ENCODE measurements at places on chromosomes 11 and 22.

DNA sequence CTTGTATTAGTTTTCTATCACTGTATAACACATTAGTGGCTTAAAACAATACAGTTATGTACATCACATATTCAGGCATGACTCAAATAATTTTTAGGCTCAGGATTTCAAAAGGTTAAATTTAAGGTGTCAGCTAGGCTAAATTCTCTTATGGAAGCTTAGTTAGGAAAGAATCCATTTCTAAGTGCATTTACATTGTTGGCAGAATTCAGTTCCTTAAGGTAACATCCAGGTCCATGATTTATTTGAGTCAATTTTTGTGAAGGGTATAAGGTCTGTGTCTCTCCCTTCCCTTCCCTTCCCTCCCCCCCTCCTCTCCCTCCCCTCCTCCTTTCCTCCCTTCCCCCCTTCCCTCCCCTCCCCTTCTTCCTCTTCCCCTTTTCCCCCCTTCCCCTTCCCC lies 399.0 kb upstream of the CNTN5 start:
- no peak for DNase-seq

GRCh38 chr11:60111793-60112192 lies 23.3 kb downstream of the MS4A2 start:
- no peak for DNase-seq

DNA sequence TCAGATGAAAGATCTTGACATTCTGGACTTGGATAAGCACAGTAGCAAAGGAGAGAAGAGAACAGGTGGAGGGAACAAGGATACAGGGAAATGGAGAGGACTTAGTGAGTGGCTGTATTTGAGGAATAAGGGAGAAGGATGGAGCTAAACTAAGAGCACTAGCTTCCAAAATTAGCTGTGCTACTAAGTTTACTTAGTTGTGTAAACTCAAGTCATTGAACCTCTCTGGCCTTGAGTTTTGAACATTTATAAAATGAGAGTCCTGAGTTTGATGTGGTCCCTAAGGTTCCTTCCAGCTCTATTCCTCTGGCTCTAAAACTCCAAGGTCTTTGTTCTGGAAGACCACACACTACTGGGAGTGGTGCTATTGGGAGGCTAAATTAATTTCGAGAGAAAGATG lies 100.7 kb downstream of the TRIM44 start:
- DNase-seq = no peak

- no peak for DNase-seq
Observed at GRCh38 chr11:115874843-115875242, 370.6 kb upstream of the CADM1 start.

DNA sequence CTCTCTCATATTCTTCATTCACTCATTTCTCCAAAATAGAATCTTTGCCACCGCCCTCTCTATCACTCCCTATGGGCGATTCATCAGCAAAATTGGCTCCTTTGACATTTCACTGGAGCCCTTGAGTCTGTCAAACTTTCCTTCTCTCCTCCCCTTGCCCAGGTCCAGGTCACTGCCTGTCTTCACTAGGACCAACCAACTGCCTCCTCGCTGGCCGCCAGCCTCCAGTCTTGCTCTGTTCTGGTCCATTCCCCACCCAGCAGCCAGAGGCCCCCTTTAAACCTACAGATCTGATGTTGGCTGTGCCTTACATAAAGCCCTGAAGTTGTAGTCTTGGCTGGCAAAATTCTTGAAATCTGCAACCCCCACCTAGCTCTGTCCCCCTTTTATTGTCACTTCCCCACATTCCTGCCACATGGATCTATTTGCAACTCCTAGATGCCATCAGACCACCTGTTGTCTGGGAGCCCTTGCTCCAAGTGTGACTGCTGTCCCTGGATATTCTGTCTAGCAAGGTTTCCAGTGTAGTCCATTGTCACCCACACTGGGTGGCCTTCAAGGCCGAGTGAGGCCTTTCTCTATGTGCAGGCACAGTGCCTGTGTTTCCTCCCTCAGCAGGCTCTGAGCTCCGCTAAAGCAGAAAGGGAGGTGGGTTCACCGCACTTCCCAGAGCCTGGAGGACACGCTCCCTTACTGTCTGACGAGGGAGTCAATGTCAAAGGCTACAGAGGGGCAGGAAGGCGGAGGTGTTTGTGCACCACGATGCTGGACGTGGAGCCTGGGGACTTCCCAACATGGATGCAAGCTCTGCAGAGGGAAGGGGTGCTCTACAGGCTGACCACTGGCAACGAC lies 25.5 kb downstream of the MYEOV start:
- no peak for DNase-seq

DNA sequence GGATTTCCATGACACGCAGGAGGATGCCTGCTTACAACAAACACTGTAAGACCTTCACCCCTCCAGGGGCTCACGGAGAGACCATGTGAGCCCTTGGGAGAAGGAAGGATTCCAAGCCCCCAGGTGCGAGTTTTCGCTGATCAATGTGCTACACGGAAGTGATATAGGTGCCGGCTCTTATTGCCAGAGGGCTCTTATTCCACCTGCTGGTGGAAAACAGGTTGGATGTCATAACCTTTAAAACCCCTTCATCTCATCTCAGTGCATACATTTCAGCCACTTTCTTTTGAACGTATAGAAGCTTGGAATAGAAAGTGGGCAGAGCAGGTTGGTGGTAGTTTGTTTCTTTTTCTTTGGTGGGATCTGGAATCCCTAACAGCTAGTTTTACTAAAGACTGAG lies 25.8 kb downstream of the LAYN start:
- DNase-seq = no peak

DNA sequence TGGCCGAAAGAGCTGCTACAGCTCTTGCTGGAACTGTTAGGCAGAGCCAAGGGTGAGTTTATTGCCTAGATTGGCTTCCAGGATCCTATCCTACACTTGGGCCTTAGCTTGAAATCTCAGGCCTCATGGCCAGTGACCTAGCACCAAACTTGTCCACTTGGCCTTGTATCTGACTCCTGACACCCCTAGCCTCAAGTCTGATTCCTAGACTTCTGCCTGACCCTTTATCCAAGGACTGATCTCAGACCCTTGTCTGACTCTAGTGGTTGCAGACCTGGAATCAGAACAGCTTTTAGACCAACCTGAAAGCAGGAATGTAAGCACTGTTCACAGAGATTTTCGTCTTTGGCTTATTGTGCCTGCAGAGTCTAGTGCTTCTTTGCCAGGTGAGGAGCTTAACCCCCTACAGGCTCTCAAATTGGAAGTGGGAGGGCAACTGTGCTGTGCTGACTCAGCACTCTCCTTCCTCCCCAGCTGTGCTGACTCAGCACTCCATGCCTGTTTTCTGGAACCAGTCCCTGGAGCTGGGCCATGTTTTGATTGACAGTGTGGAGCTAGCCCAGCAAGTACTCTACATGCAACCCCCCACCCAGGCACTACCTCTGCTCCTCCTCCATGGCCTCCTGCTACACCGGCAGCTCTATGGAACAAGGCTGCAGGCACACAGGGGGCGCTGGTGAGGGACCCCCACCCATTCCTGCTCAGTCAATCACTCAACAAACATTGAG lies 35.1 kb downstream of the RRP8 start:
- DNase-seq = no peak

GRCh38 chr11:86142170-86142569 lies 73.3 kb upstream of the PICALM start:
- DNase-seq = no peak

GRCh38 chr11:66340596-66341501 lies 4.1 kb downstream of the BRMS1 start:
- DNase-seq = no peak

- no peak for DNase-seq
Observed at GRCh38 chr11:86988351-86988881, 33.2 kb upstream of the FZD4 start.

DNA sequence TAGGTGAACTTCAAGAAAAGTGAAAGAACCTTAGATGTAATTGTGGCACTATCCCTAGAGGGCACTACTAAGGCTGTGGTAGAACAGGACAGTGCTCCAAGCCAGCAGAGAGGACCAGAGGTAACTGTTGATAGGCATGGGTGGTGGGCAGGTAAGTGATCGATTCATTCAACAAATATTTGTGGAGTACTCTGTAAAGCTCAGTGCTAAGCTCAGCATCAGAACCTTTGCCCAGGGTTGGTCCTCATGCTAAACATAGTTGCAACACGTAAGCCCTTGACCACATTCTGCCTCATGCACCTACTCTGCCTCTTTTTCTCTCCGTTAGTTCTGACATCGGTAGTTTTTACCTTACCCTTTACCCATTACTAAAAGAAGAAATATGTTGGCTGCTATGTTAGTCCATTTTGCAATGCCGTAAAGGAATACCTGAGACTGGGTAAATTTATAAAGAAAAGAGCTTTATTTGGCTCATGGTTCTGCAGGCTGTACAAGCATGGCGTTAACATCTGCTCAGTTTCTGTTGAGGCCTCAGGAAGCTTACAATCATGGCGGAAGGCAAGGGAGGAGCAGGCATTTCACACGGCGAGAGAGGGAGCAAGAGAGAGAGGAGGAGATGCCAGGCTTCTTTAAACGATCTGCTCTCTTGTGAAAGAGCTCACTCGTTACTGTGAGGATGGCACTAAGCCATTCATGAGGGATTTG lies 18.4 kb upstream of the NNMT start:
- no peak for DNase-seq

- no peak for DNase-seq
Observed at GRCh38 chr22:40111451-40111850, 66.3 kb upstream of the TNRC6B start.

GRCh38 chr11:108790501-108791299 lies 125.8 kb downstream of the DDX10 start:
- no peak for DNase-seq

DNA sequence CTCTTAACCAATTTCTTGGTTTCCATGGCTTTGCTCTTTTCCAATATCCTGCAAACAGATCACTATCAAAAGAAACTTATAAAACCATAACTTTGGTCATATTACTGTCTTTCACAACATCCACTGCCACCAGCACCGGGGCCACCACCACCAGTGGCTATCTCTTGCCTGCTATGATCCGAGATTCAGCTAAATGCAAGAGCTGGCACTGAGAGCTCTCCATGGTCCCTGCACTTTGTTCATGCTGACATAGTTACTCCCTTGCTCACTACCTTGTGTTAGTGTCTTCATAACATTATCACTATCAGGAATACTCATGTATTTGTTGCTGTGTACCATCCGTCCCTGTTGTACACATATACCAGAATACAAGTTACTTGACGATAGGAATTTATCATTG lies 299.0 kb downstream of the ETS1 start:
- DNase-seq = no peak

GRCh38 chr11:123472236-123472935 lies 42.3 kb downstream of the GRAMD1B start:
- DNase-seq = no peak

- DNase-seq = peak; percentile 75
Observed at GRCh38 chr22:37051391-37052385, at the start of gene KCTD17. Gene KCTD17, plus strand, starts transcription at chr22:37051742. Its CDS starts 19 bp downstream, at chr22:37051761.

DNA sequence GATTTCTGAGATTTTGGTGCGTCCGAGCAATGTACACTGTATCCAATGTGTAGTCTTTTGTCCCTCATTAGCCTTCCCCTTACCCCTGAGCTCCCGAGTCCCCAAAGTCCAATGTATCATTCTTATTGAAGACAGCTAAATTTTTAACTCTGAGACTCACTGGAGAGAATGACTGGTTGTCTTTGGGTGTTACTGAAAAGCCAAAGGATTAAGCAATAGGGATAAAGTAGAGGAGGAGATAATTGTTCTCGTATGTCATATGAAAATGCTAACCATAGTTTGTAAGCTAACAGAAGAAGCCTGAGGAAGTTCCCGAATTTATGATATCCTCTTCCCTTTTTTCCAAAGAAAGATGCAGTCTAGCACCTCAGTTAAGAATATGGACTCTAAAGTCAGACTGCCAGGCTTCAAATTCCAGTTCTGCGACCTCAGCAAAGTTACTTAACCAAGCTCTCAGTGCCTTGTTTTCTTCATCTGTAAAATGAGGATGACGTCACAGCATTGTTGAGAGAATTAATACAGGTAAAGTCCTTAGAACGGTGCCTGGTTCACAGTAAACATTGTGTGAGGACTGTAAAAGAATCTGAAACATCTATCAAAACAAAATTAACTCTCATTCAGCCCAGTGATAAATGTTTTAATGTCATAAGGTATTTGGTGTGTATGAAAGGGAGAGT lies 1.6 kb upstream of the MSANTD2 start:
- no peak for DNase-seq

DNA sequence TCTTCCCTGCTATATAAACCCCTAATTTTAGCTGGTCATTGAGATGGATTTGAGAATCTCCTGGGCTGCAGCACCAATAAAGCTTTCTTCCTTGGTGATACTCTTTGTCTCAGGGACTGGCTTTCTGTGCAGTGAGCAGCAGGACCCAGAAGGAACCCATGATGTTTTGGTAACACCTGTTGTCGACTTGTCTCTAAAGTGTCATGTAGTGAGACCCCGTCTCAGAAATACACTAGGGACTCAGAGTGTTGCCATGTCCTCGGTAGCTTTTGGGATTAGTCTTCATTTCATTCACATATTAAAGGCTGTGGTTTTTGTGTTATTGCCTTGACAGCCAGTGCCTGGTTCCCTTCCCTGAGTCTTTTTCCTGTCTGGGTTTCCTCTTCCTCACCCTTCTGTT lies 1078.7 kb downstream of the TBC1D22A start:
- DNase-seq = no peak

DNA sequence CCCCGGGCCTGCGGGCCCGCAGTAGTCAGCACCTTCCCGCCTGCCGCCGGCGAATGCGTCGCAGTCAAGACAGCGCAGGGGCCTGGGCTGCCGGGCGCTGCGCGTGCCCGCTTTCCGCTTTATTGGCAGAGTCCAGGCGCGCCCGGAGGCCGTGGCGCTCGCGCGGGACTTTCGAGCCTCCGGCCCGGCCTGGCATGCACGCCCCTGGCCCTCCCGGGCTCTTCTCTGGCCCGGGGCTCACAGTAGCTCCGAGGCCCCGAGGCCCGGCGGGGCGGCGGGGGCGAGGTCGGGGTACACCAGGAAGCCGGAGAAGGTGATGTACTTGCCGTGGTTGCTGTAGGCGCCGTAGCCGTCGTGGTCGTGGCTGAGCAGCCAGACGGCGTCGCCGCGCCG lies 3.1 kb downstream of the FAM180B start:
- DNase-seq = no peak

DNA sequence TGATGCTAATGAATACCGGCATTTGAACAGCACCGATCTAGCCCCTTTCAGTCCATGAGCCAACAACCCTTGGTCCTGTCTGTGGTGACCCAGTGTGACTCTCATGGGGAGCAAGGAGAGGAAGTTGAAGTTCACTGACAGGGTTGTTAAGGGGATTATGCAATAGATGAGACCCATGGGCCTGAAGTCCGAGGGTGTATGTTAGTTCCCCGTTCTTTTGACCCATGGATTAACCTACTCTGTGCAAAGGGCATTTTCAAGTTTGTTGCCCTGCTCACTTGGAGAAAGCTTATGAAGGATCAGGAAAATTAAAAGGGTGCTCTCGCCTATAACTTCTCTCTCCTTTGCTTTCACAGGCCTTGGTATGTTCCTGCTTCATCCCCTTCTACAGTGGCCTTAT lies 4.9 kb downstream of the PNPLA3 start:
- no peak for DNase-seq

- DNase-seq = no peak
Observed at GRCh38 chr11:72768581-72768980, 16.4 kb upstream of the ARAP1 start.

- no peak for DNase-seq
Observed at GRCh38 chr22:36325154-36326031, 62.4 kb downstream of the MYH9 start.

GRCh38 chr22:21937821-21938070 lies 14.9 kb downstream of the PPM1F start:
- no peak for DNase-seq
